Esophagus (tissue), 2 donors: ENCODE measurements at places on chromosomes 16 and 17. TPM values are rescaled to one million over a fixed set of nuclear protein-coding genes. Genes with fewer than 3 reads are reported as not detected.

Gene DHX58
- 8.3 TPM for polyA plus RNA-seq

Gene MSRB1
- 25.9 TPM for polyA plus RNA-seq

Gene CCDC137
- 22.2 TPM for polyA plus RNA-seq

Gene SSTR5
- not detected for polyA plus RNA-seq

Gene TSPAN10
- 1.7 TPM for polyA plus RNA-seq

Gene CCDC182
- polyA plus RNA-seq: not detected

Gene ZFP3
- 1.5 TPM for polyA plus RNA-seq

Gene RAD51D
- polyA plus RNA-seq: 2.7 TPM

Gene RAB26
- 1.1 TPM for polyA plus RNA-seq

Gene KRTAP4-9
- not detected for polyA plus RNA-seq

Gene CDH5
- polyA plus RNA-seq: 2.8 TPM

Gene MILR1
- polyA plus RNA-seq: 0.79 TPM

Gene PIRT
- not detected for polyA plus RNA-seq

Gene APOBR
- 1.2 TPM for polyA plus RNA-seq

Gene C17orf113
- 0.39 TPM for polyA plus RNA-seq

Gene USH1G
- 6.0 TPM for polyA plus RNA-seq

Gene SULT1A2
- polyA plus RNA-seq: 0.43 TPM

Gene TMEM88
- 9.7 TPM for polyA plus RNA-seq

Gene RHBDL1
- polyA plus RNA-seq: 0.49 TPM

Gene TNS4
- polyA plus RNA-seq: 74.8 TPM

Gene KRTAP4-4
- polyA plus RNA-seq: not detected

Gene CX3CL1
- polyA plus RNA-seq: 5.0 TPM

Gene CCL4L2
- polyA plus RNA-seq: 0.45 TPM

Gene NAE1
- 32.0 TPM for polyA plus RNA-seq

Gene NT5C3B
- 35.9 TPM for polyA plus RNA-seq

Gene STH
- not detected for polyA plus RNA-seq

Gene HS3ST3A1
- polyA plus RNA-seq: 5.8 TPM

Gene AURKB
- 25.3 TPM for polyA plus RNA-seq

Gene TBX21
- 0.18 TPM for polyA plus RNA-seq

Gene TSNAXIP1
- 1.8 TPM for polyA plus RNA-seq

Gene SYNGR3
- 0.36 TPM for polyA plus RNA-seq

Gene MMP28
- polyA plus RNA-seq: 21.7 TPM
